Occipital lobe (tissue), 3 donors: ENCODE measurements at places on chromosomes 3 and 15. TPM values are rescaled to one million over a fixed set of nuclear protein-coding genes. Genes with fewer than 3 reads are reported as not detected.

CD80 gene
- 0.78 TPM for total RNA-seq

ECE2 gene
- total RNA-seq: 2.2 TPM

ISLR gene
- total RNA-seq: 8.9 TPM

- DNase-seq: no peak
These were observed 443.5 kb downstream of the OTOL1 start for GRCh38 chr3:161939918-161940620.

DNA sequence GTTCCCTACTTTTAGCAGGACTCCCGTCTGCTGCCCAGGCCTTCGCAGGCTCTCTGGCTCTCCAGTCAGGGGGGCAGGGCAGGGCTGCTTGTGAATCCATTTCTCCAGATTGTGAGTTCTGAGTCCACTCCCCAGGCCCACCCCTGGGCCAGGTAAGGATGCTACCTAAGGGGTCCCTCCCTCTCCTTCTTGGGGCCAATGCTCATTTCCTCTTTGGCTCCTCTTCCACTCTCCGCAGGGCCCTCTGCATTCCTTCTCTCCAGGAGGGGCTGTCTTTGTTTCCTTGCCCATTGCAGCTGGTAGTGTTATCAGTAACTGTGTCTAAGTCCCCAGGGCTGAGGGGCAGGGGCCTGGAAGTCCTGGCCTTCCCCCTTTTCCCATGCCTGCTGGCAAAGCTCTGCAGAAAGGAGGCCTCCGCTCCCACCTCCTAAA is 13.0 kb upstream of the CACNA2D2 start:
- no peak for DNase-seq

TRH gene
- total RNA-seq: 1.1 TPM

CDC25A gene
- 3.7 TPM for total RNA-seq

DNA sequence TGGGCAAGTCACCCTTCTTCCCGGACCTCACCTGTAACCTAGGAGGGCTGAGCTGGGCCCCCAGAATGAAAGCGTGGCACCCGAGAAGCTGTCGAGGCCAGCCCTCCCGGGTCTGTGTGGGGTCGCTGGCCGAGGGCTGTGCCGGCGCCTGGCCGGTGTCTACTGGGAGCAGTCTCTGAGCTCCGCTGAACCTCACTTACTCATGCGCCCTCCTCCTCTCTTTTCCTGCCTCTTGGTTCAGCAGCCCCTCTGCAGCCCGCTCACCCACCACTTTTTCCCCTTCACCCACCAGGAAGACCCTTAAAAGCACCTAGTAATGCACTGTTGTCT is 419 bp downstream of the HYKK start:
- no peak for DNase-seq

- DNase-seq: no peak
These were observed 53.5 kb downstream of the DTWD1 start for GRCh38 chr15:49674370-49674769.

DNA sequence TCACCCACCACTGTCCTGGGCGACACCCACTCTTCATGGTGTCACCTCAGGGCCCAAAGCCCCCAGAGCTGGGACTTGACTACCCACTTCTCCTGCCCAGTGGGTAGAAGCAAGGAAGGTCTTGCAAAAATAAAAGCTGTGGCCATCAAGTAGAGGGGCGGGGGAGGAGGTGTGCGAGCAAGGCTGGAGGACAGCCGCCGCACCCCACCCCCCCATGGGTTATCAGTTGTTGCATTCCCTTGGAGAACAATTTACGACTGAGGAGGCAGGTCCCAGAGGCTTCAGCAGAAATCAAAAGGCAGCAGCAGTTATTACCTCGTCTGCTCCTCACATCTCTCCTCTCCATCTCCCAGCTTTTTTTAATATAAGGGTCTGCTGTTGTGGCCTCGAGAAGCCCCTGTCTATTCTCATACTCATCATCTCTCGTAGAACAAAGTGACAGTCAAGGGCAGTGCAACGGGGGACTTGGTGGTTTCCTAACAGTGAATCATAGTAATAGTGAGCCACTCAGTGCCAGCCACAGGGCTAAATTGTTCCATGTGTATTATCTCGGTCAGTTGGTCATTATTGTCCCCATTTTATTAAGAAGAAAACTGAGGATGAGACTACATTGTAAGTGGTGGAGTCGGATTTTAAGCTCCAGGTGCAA is 116.4 kb downstream of the PDCD6IP start:
- no peak for DNase-seq

DNA sequence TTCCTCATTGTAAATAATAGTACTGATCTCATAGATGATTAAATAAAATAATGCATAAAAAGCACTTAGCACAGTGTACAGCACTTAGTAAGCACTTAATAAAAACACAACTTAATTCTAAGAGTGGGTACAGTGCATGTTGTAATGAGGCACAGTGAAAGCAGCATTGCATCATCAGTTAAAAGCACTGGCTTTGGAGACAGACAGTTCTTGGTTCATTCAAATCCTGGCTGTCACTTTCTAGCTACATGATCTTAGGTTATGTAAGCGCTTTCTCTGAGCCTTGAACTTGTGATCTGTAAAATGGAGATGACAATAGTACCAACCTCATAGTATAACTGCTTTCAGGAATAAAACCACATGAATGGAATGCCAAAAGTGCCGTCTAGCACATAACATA is 151.5 kb downstream of the DPH6 start:
- no peak for DNase-seq

GRCh38 chr3:123679712-123680386 is 95.0 kb upstream of the HACD2 start:
- no peak for DNase-seq

- DNase-seq: no peak
These were observed 127.8 kb downstream of the GHSR start for GRCh38 chr3:172320468-172320867.

- DNase-seq: no peak
These were observed 70.1 kb upstream of the SLCO3A1 start for GRCh38 chr15:91783451-91783850.

DNA sequence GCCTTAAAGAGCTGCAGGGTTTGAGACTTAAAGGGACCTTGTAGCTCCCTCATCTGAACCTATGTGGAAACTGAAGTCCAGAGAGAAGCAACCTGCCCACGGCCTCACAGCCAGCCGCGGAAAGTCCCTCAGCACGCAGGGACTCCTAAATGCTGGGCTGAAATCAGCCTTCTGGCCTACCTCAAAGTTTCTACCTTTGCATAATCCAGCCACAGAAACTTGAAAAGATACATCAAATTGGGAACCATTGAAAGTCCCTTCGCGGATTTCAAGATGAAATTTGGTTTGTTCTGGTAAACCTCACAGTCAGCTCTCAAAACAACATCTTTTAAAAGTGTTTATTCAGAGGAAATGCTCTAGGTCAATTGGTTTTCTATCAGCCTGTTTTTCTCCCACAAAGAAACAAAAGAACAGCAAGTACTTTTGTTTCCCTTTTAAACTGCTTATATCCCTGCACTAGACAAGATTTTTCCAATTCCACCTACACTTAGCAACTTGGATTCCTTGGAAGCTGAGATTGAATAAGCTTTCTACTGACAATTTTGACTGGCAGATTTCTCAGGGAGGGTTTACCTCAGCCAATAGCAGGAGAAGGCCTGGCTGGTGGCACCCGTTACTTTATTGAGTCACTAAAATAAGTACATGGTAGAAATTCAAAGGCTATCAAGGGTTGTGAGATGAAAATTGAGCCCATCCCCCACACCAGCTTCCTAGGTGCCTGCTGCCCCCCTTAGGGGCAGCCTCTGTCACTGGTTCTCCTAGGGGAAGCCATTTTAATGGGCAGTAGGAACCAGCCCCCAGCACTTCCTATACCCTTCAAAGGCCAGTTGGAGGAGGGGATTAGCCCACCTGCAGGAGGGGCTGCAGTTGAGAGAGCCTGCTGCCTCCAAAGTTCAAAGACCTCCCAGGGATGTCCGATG is 171.2 kb downstream of the ADAMTS17 start:
- no peak for DNase-seq

GRCh38 chr3:48086705-48087104 is 70.5 kb upstream of the MAP4 start:
- no peak for DNase-seq

DNA sequence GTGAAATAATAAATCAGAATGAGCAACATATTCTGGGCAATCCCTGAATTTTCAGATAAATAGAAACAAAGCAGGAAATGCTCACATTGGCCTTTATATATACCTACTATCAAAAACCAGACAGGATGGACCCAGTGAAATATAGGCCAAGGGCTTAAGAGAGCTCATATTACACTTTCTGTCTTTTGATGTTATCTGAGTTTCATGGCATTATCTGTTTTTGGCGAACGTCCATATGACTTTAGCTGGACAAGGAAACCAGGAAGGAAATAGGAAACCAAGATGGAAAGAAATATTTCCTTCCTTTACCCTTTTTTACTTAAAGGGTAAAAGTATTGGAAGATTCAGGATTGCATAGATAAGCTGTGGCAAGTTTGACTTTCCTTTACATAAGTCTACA is 274.8 kb downstream of the THSD4 start:
- no peak for DNase-seq

- DNase-seq: no peak
These were observed 6.8 kb downstream of the GATA2 start for GRCh38 chr3:128486205-128486628.
